ENCODE measurements at places on chromosomes 5 and 9.

DNA sequence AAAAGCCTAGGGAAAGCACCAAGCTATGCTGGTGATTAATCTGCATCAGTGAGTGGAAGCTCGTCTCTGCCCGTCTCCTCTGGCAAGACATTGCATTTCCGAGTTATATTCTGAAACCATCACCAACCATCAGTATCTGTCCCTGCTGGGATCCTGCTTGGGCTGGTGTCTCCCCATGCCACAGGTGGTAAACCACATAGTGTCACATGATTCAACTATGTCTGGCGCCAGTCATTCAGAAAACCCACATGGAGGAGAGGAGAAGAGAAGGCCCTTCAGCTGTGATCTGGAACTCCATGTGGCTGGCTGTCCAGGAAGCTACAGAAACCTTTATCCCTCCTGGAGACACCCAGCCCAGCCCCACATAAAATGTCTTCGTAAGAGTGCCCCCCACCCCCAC is 4.8 kb downstream of the IL9 start:
- DNase-seq: no peak

- no peak for DNase-seq
These were observed 1188.1 kb downstream of the DTWD2 start for GRCh38 chr5:117800261-117800660.

GRCh38 chr5:137091472-137091871 is 407.7 kb downstream of the SPOCK1 start:
- DNase-seq: no peak

GRCh38 chr9:31520301-31521085 is 864.0 kb upstream of the ACO1 start:
- no peak for DNase-seq

DNA sequence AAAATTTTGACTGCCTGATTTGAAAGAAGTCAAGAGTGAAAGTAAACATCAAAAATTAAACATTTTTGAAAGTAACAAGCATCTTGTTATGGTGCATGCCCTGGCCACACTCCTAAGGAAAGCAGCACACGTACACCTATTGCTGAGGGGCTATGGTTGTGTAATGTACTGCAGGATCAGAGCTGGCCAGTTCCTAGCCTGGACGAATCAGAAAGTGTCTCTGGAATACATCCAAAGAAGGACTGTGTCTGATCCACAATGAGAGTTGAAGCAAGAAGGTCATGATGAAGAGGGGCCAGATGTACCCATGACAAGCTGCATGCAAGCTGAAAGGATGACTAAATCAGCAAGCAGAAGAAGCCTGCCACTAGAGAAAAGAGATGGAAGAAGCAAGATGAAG is 618.2 kb downstream of the TLE1 start:
- DNase-seq: no peak

DNA sequence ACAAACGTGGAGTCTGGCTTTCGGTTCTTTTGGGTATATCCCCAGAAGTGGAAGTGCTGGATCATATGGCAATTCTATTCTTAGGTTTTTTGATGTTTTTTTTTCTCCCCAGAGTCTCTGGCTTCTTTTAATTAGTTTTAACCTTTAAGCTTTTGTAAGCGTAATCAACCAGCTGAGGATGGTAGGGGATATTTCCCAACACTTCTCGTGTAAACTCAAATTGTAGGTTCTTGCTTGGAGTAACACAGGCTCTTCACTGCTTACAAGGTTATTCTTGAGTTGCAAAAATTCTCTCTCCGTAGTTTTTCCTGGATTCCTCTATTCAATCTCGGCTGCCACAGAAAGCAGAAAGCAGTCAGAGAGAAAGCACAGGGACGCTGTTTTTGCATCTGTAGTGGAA is 11.9 kb downstream of the LAMC3 start:
- no peak for DNase-seq

DNA sequence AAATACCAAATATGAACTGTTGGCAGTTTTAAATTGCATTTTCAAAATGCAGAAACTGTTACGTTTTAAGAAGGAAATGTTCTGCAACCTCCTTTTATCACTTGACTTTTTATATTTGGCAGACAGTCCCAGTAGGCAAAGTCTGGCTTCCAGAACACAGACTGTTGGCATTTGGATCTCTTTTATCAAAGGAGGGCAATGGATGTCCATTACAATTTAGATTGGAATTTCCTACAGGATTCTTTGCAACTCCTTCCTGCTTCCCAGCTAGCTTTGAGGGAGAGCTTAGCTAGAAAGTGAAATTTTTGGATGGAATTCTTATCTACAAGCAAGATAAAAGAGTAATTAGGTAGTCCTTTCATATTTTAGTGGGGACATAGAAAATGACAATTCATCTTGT is 142.6 kb downstream of the SLF1 start:
- DNase-seq: no peak

All from CD4-positive, alpha-beta memory T cell (primary cell).